ENCODE measurements at places on chromosomes 16 and 17.

DNA sequence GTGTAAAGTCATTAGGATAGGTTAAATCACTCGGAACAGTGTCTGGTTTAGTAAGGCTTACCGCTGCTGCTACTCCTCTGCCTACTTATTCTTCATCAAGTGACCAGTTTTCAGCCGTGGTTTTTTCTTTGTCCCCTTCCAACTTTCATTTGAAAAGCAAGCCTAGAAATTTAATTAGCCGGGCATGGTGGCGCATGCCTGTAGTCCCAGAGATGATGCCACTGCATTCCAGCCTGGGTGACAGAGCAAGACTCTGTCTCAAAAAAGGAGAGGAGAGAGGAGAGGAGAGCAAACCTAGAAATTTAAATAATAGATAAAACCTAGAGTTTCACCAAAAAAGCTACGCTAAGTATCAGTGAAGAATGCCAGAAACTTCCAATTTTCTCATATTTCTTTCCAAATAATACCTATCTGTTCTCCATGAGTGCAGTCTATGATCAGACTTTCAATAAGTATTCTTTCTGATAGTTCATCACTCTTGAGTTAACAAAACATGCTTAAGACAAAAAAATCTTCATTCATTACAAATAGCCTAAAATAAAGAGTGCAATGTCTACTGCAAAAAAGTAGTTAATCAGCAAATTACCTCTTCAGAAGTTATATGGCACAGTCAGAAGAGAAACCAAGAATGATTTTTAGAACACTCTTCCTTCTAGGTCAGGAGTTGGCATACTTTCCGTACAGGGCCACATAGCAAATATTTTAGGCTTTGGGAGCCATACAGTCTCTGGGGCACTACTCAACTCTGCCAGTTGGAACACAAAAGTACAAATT lies 15.1 kb downstream of the ANKFY1 start:
- DNase-seq = no peak

DNA sequence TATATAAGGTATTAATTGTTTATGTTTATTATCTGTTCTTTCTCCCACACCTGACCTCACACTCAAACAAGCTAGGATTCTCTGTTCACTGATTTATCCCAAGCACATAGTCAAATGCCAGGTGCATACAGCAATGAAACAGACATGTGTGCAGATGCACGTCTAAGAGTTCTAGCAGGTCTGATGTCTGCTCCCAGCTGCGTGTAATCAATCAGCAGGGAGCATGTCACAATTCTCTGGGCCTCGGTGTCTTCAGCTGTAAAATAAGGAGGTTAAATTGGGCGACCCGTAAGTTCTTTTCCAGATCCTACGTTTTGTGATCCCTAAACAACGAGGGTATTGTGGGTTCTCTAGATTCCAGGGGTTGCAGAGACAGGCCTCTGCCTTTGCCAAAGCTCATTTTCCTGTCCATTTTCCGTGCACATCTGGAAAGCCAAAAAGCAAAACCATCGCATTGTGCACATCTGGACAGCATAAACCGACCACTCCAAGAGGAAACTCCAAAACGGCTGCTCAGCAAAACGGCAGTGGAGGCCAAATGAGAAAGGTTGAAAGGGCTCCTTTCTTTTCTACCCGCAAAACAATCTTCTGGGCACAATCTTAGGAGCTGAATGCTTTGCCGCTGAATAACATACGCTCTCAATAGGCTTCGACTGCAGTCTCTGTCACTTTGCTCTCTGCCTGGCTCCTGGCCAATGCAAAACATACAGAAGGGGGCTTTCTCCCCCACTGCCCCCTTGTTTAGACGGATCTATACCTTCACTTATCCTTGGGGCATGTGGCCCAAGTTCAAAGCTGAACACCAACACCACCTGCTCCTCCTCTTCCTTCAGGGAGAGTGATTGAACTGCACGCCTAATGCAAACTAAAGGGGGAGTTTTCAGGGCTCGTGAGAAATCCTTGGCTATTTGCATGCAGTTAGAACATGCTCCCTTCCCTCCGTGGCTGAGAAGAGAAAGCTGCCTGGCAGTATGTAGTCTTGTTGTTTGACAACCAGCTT lies 426.3 kb downstream of the SLC39A11 start:
- no peak for DNase-seq

DNA sequence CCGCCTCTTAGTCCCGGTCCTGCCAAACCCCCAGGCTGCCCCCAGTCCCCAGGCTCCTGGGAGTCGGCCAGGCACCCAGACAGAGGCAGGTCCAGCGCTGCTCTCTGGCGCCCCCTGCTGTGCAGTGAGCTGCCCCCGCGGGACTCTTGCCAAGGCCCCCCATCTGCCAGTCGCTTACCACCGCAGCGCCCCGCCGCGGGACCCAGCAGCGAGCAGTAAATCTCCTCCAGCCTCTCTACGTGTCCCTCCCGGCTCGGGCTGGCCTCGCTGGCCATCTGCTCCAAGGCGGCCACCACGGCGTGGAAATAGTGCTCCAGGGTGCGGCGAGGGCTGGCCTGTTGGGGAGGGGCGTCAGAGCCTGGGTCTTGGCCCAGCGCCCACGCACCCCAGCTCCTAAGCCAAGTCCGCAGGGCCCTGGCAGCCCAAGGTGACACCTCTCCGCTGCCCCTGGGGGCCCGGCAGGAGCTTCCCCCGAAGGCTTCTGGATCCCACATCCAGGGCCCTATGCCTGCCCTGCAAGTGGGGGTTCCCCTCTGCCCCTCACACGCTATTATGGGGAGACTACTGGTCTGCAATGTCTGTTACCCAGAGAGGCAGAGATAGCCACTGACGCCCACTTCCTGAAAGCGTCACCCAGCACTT lies 33.7 kb upstream of the MFSD6L start:
- peak; percentile 49 for DNase-seq

GRCh38 chr16:58464047-58464915 lies 35.7 kb upstream of the NDRG4 start:
- DNase-seq = no peak
